ENCODE measurements at places on chromosomes 4 and X. TPM values are rescaled to one million over a fixed set of nuclear protein-coding genes. Genes with fewer than 3 reads are reported as not detected.

TRPC3 gene
- total RNA-seq, result 1.0 TPM

FMR1NB gene
- total RNA-seq, result not detected

XK gene
- not detected for total RNA-seq

TMPRSS11D gene
- total RNA-seq, result not detected

ARHGAP24 gene
- total RNA-seq, result not detected

CTAG1A gene
- total RNA-seq, result not detected

DNA sequence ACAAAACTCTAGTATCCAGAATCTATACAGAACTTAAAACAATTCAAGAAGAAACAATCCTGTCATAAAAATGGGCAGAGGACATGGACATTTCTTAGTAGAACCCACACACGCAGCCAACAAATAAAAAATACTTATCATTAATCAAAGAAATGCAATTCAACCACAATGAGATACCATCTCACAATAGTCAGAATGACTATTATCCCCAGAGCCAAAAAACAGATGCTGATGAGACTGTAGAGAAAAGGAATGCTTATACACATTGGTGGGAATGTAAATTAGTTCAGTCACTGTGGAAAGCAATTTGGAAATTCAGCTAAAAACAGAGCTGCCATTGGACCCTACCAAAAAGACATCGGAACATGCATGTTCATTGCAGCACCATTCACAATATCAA is 37.9 kb downstream of the RAB40AL start:
- H3K27ac ChIP-seq, result no peak overlapping the region
- DNase-seq, result no peak

DNA sequence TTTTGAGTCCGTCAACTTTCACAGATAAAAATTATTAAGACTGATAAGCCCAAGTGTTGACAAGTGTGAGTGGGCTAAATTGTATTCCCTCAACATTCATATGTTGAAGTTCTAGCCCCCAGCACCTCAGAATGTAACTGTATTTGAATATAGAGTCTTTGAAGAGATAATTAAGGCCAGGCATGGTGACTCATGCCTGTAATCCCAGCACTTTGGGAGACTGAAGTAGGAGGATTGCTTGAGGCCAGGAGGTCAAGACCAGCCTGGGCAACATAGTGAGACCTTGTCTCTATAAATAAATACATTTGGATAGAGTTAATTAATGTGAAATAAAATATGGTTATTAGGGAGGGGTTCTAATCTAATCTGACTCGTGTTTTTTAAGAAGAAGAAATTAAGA is 29.7 kb upstream of the SLC25A4 start:
- H3K4me1 ChIP-seq, result no peaks in the 10 kb centered on the region
- peaks cover 6% of the 10 kb centered on the region for H3K27me3 ChIP-seq
- H3K36me3 ChIP-seq, result no peaks in the 10 kb centered on the region
- no peak overlapping the region for H3K27ac ChIP-seq

DNA sequence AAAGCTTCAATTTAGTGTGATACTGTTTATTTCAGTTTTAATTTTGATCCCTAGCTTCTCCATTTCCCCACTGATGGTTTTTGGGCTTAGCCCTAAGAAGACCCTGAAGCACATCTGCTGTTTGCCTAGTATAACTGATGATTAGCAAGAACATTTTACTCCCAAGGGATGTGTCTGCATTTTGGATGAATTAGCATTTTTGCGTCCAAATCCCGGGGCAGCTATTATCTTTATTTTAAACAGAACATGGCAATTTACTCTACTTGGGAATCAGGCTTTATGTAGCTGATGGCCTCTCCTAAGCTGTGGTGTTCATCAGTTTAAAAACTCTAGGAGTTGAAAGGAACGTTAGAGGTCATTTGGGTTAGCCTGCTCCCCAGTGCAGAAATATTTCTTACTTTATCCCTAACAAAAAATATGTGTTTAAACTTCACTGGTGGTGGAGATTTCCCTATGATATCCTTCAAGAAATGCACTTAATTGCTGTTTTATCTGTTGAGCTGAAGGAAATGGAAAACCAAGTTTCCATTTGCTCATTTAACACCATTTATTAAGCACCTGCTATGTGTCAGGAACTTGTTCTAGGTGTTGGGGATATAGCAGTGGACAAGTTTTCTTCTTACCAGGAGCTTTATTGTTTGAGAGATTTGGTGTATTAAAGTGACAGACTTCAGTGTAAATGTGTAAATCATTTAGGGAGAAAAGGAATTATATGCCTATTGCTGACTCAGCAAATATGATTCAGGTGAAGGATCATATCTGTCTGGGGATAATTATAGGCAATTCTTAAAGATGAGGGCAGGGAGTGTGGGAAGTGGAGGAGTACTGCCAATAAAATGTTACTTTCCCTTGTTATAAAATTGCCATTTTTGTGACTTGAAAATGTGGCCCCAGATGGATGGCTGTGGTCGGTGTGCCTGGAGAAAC is 3.4 kb downstream of the SEPTIN11 start:
- peaks cover 12% of the 10 kb centered on the region for H3K4me1 ChIP-seq
- H3K27ac ChIP-seq, result no peak overlapping the region
- peaks cover 21% of the 10 kb centered on the region for H3K27me3 ChIP-seq
- H3K36me3 ChIP-seq, result peaks cover 3% of the 10 kb centered on the region

- no peaks in the 10 kb centered on the region for H3K4me1 ChIP-seq
- no peak overlapping the region for H3K4me3 ChIP-seq
- no peaks in the 10 kb centered on the region for H3K27me3 ChIP-seq
- no peak for DNase-seq
These were observed 54.6 kb upstream of the HHIP start for GRCh38 chr4:144591401-144591800.

DNA sequence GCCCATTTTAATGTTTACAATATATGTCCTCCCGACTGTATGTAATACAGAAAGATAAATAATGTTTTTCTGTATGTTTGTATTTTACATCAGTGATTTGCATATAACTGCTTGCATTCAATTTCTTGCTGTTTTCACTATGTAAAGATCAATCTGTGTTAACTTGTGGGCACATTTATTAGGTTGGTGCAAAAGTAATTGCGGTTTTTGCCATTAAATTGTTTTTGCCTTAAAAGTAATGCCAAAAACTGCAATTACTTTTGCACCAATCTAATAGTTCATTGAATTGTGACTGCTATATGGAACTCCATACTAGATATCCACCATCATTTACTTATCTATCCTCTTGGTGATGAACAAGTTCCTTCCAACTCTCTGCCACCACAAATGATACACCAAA is 73.9 kb upstream of the SRD5A3 start:
- H3K4me1 ChIP-seq, result no peaks in the 10 kb centered on the region
- no peak overlapping the region for H3K4me3 ChIP-seq
- no peaks in the 10 kb centered on the region for H3K36me3 ChIP-seq

DNA sequence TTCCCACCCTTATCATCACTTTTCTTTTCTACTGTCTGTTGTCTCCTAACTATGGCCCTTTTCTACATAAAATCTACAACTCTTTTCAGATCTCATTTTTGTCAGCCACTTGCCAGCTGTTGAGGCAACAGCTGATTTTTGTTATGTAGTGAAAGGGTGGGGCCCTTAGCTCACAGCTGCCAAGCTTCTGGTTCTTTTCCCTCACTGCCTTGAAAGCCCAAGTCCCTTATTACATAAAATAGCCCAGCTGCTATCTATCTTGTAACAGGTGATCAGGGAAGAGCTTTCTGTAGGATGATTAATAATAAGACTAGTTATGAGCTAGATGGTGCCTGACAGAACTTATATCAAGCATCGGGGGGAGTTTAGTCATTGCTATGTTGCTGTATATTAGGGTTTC is 45.9 kb downstream of the ADGRL3 start:
- H3K27me3 ChIP-seq, result no peaks in the 10 kb centered on the region
- H3K27ac ChIP-seq, result no peak overlapping the region
- H3K4me1 ChIP-seq, result no peaks in the 10 kb centered on the region
- H3K36me3 ChIP-seq, result no peaks in the 10 kb centered on the region

GRCh38 chr4:13763707-13764106 is 136.2 kb upstream of the BOD1L1 start:
- H3K36me3 ChIP-seq, result no peaks in the 10 kb centered on the region
- no peaks in the 10 kb centered on the region for H3K4me1 ChIP-seq
- no peak for DNase-seq
- no peaks in the 10 kb centered on the region for H3K27me3 ChIP-seq
- H3K4me3 ChIP-seq, result no peak overlapping the region
- no peak overlapping the region for H3K27ac ChIP-seq

- no peak for DNase-seq
- no peaks in the 10 kb centered on the region for H3K27me3 ChIP-seq
- H3K27ac ChIP-seq, result no peak overlapping the region
- no peaks in the 10 kb centered on the region for H3K4me1 ChIP-seq
- no peak overlapping the region for H3K4me3 ChIP-seq
These were observed 54.7 kb upstream of the ZXDA start for GRCh38 chrX:57964975-57965374.

DNA sequence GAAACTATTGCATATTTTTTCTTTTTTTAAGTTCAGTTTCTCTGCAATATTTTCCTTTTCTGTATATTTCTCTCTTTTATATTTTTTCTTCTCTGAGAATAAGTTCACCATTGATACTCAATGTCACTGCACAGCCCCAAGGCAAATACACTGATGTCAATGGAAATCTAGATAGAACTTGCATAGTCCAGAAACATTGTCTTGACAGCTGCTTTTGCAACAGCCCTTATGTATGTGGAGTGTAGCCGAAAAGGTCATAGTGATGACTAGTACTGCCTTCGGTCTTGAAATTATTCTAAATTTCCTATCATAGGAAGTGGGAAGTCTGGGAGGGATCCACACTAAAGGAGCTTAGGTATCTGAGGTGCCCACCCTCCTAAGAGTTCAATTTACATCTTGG is 150.0 kb downstream of the SPOCK3 start:
- H3K4me1 ChIP-seq, result no peaks in the 10 kb centered on the region
- DNase-seq, result no peak
- H3K27me3 ChIP-seq, result no peaks in the 10 kb centered on the region
- H3K27ac ChIP-seq, result no peak overlapping the region
- no peaks in the 10 kb centered on the region for H3K36me3 ChIP-seq
- no peak overlapping the region for H3K4me3 ChIP-seq

DNA sequence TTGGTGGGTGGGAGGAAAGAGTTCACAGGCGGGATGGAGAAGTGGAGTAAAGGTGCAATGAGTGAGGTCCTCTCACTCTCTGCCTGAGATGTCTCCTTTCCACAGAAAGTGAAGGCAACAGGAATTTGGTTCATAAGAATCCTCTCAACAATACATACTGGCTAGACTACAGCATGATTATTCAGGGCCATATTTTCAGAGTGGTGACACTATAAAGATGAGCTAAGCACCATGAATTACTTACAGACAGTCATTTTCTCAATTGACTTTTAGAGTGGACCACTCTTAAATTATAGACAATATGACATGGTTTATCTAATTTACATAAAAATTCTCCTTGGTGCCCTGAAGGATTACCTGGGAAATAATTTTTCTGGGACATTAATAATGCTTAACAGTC is 286.1 kb upstream of the MAD2L1 start:
- DNase-seq, result no peak
- no peaks in the 10 kb centered on the region for H3K36me3 ChIP-seq
- H3K4me1 ChIP-seq, result no peaks in the 10 kb centered on the region
- H3K27me3 ChIP-seq, result no peaks in the 10 kb centered on the region

- DNase-seq, result no peak
- peaks cover 2% of the 10 kb centered on the region for H3K27me3 ChIP-seq
- no peak overlapping the region for H3K4me3 ChIP-seq
- no peaks in the 10 kb centered on the region for H3K36me3 ChIP-seq
- H3K4me1 ChIP-seq, result no peaks in the 10 kb centered on the region
These were observed 54.1 kb downstream of the BMP3 start for GRCh38 chr4:81084634-81085033.

DNA sequence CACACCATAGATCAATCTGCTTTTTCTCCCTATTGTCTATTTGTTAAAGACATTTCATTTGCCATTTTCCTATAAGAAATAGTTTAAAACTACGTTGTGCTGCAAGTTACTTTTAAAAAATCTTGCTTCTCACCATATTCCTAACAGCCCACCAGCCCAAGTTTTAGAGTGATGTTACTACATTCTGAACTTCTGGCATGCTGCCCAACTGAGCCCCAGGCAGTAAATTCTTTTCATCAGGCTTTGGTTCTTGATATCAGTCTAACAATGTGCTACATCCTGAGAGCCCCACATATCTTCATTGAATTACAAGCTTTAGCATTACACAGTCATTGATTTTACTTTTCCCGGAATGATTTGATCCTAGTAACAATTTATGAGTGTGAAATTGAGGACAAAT is 283.8 kb upstream of the IL1RAPL1 start:
- H3K27me3 ChIP-seq, result no peaks in the 10 kb centered on the region
- no peak for DNase-seq
- no peaks in the 10 kb centered on the region for H3K4me1 ChIP-seq

DNA sequence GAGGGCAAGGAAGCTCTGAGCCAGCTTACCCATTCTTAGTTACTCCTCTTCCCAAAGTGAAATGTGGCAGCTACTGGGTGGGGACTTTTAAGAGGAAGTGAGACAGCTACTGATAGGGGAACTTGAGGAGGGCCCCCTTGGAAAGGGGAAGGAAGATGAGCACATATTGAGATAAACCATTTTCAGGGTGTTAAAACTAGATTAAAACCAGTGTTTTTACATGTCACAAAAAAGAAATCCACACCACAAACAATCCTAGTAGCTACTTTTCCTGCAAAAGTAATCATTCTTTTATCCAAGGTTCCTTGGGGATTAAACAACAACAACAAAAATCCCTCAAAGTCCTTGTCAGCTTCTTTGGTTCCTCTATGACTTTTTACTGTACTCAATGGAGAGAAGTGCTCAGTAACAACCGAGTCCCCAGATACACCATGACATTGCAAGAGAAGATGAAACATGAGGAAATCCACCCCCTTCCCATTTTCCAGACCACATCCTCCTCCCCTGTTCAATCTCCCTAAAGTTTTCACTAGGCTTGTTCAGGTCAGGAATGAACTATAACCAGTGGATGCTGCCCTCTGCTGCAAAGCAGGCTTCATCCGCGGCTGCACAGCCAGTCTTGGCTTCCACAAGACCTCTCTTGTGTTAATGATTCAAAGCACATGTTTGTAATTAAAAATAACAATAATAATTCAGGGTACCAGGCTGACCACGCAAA is 113.5 kb upstream of the TMEM164 start:
- no peak overlapping the region for H3K27ac ChIP-seq
- no peaks in the 10 kb centered on the region for H3K4me1 ChIP-seq
- H3K27me3 ChIP-seq, result no peaks in the 10 kb centered on the region
- no peak for DNase-seq

GRCh38 chr4:155383541-155383940 is 6.8 kb upstream of the MAP9 start:
- no peak for DNase-seq
- no peak overlapping the region for H3K4me3 ChIP-seq
- no peaks in the 10 kb centered on the region for H3K4me1 ChIP-seq

- H3K4me3 ChIP-seq, result no peak overlapping the region
- no peaks in the 10 kb centered on the region for H3K27me3 ChIP-seq
- DNase-seq, result no peak
- no peaks in the 10 kb centered on the region for H3K4me1 ChIP-seq
These were observed 228.1 kb downstream of the CBR4 start for GRCh38 chr4:168781926-168782325.

- no peaks in the 10 kb centered on the region for H3K36me3 ChIP-seq
- no peak overlapping the region for H3K4me3 ChIP-seq
- no peak for DNase-seq
- H3K27me3 ChIP-seq, result no peaks in the 10 kb centered on the region
These were observed 52.8 kb downstream of the GRIA3 start for GRCh38 chrX:123236859-123237258.

Data from activated CD4-positive, alpha-beta memory T cell treated with anti-CD3 and anti-CD28 coated beads for 36 hours (primary cell).